Iris pigment epithelial cell (primary cell): ENCODE measurements at places on chromosomes 5 and 9.

DNA sequence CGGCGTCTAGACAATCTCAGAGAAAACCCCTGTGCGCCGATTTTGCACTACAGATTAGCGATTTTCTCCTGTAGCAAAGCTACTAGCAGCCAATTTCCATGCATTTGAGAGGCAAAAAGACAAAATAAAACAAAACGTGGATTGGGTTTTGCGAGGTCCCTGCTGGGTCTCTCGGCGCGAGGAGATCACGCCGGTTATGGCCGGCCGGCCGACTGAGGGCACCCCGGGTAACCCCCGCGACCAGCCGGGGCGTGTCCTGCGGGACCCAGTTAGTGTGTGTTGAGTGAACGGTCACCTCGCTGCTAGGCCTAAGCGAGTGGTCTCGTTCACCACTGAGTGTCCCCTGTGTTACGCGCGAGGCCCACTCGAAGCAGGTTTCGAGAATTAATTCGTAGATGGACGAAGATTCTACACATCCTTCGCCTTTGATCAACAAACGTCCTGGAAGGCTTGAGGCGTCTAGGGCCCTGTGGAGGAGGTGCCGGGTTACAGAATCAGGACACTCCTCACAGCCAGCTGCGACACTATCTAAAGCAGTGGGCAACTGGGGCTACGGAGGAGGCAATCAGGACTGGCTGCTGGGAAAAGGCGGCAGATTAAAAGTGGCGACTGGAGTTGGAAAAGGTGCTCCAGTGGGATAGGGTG is 764 bp upstream of the VDAC1 start:
- no peak for DNase-seq

- peak; percentile 69 for DNase-seq
These were observed 218.8 kb downstream of the PRR16 start for GRCh38 chr5:120682851-120683250.

- DNase-seq = no peak
These were observed 13.1 kb downstream of the COL27A1 start for GRCh38 chr9:114168281-114169028.

DNA sequence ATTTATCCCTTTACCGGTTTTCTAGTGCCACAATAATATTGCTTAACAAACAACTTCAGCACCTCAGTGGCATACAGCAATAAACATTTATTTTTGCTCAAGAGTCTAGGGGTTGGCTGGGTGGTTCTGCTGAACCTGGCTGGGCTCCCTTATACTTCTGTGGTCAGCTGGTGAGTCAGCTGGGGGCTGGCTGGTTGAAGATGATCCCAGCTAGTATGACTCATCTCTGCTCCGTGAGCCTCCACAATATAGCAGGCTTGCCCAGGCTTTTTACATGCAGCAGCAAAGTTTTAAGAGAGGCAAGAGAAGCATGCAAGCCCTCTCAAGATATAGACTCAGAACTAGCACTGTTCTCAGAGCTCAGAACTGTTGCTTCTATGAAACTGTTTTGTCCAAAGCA is 523.5 kb upstream of the CLINT1 start:
- DNase-seq = peak; percentile 98

DNA sequence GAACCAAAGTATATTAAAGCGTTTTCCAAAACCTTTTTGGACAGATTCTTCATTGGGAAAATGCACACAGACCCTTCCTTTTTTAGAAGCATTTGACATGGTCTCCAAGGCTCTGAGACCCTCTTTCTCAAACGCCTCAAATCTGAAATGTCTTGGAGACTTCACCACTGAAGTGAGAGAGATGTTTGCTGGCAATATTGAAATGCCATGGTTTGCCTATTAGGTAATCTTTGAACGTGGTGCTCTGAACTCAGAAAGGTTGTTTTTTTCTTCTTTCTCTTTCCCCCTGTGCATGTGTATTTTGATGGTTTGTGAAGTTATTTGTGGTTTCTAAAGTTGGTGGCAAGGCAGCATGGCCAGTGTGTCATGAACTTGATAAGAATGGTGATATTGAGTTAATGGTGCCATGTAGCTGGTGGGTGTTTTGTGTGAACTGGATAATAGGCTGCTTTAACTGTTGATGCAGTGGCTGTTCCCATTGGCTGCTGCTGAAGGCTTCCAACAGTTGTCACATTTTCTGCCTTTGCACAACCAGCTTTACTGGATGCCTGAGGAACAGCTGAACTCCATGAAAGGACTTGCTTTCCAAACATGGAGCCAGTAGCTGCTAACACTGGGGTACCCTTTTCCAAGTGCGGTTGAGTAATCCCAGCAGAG is 1.7 kb downstream of the PALM2AKAP2 start:
- DNase-seq = no peak

GRCh38 chr9:98775831-98776441 is 20.4 kb downstream of the ANKS6 start:
- peak; percentile 75 for DNase-seq

GRCh38 chr5:167951116-167951515 is 340.3 kb upstream of the WWC1 start:
- no peak for DNase-seq

DNA sequence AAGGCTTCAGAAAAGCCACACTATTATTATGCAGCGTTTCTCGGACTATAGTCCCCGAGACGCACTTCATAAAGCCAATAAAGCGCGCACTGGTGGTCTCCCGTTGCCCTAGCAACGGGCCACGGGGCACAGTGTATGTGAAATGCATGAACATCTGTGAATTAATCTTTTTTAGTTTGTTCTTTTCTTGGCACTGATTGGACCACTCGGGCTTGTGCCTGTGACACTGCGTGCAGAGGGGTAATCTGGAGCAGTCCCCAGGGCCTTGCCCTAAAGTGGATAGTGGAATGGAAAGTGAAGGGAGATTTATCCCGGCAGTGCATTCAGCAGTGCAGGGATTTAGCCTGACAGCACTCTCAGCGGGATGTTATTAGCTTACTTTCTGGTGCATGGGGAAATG is 92.1 kb downstream of the TLE4 start:
- DNase-seq = no peak

DNA sequence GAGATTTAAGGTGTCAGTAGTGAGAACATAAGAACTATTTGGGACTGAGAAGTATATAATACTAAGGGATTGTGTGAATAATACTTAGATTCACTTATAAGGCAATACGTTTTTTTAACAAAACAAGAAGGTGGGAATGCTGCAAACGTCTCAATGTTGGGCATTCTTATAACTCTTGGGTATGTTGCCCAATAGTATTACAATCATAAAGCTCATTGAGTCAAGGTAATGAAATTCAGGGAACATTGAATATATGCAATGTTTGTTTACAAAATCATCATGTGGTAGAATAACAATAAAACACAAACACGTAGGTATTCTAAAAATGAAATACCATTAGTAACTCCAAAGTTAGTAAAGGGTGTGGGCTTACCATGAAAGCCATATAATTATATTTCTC is 400.7 kb downstream of the KIAA0825 start:
- no peak for DNase-seq

GRCh38 chr5:35415309-35415708 is 185.0 kb upstream of the PRLR start:
- DNase-seq = no peak

DNA sequence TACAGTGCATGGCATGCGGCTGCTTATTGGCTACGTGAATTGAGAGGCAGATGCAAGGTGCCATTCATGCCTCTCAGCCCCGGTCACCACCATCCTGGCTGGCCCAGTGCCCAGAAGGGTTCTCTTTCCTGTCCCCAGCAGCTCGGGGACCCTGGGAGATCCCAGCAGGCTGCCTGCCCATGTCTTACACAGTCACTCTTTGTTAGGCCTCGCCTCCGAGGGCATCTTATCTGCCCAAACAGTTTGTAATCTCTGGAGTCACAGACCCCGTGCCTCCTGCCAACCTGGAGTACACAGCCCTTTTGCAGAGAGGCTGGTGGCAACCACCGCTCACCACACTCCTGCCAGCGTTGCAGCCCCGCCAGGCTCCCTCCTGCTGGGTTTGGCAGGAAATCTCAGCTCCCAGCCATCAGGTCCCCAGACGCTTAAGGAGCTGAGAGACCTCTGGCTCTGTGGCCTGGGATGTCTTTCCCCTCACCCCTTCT is 7.0 kb upstream of the AK1 start:
- DNase-seq = no peak

DNA sequence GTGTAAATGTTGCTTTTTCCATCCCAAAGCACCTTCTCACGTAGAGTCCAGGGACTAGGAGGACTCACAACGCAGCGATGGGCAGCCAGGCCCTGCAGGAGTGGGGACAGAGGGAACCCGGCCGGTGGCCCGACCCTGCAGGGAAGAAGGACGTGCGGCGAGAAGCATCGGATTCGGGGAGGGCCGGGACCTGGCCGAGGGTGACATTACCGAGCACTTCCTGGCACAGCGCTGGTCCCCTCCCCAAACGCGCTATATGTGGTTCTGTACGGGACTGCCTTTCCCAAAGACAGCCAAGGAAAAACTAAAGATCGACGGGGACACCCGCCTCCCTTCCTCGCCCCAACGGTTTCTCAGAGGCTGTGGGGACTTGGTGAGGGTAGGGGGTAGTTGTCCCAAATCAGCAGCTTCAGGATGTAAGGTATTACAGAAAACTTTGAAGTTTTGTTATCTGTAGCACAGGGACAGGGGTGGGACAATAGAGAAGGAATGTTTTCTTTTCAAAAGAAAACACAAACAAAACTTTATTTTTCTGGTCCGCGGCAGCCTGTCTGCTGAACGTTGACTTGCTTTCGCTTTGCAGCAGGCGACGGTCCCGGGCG is 887 bp upstream of the MAP3K1 start:
- no peak for DNase-seq

DNA sequence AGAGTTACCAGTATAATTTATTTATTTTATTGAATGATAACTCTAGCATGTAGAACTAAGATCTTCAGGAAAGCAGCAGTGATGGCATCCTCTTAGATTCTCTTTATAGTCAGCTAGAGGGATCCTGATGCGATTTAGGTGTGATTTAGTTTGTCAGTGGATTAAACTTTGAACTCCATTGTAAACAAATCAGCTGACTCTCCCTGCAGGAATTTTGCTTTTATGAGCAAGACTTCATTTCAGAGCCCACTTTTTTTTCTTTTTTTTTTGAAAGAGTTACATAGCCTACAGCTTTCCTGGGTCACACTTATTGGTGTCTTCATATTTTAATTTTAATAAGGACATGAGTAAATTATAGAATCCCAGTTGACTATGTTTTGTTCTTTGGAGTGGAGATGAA is 93.8 kb upstream of the SEMA6A start:
- DNase-seq = no peak

- no peak for DNase-seq
These were observed 12.8 kb downstream of the RALGPS1 start for GRCh38 chr9:126927419-126927818.

DNA sequence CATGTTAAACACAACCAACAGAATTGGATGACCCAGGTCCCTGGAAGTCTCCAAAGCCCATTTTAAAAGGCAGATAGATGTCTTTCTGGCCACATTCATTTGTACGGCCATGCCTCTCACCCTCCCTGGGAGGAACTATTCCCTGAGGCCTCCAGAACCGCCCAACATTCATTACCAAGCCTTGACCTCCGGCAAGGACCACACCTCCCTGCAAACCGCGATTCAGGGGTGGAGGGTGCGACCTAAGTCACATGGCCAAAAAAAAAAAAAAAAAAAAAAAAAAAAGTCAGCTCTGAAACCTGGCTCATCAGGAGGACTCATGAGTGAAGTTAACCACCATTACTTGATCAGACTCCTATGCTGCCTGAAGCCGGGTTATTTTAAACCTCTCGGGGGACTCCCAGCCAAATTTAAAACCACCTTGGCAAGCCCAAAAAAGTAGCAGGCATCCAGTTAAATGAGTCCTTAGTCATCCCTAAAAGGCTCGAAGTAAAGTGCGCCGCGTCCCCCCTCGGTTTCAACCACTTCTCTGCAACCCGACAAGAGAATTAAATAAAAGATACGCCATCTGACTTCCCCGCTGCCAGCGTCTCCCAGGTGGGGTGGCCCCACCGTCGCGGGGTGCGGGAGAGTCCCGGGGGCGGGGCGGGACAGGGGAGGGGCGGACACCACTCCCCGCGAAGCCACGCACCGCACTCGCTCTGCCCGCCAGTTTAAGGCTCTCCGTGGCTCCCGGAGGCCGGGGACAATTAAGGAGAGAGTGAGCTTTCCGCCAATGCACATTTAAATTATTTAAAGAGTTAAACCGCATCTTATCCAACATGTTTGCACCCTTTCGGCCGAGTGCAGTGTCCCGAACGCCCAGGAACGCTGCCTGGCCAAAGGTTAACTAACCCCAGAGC is 2.3 kb downstream of the KLF9 start:
- DNase-seq = peak; percentile 86

DNA sequence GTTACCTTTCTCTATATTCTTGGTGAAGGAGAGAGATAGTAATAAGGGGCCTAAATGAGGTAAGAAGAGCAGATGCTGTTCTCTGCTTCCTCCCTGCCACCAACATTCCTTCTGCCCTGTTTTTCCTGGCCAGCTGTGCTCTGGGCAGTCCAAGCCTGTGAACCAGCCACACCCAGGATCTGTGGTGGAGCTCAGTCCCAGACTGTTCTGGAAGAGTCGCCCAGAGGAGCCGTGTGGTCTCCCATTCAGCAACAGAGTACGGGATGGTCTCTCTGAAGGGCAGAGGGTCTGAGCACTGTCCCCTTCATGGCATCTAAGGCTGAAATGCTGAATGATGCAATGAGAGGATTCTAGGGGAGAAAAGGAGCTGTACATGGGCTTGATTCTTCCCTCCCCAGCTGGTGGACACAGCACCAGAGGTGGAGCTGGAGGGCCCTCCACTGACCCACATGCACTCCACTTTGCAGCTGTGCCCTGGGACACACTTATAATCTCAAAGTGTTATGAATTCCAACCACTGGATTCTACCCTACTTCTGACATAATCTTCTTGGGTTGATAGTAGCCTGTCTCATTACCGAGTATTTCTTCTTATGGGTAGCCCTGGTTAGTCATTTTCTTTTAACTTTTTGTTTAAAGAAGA is 70.8 kb upstream of the RPS23 start:
- DNase-seq = no peak

GRCh38 chr5:169083394-169084018 is 217.4 kb downstream of the SLIT3 start:
- no peak for DNase-seq

DNA sequence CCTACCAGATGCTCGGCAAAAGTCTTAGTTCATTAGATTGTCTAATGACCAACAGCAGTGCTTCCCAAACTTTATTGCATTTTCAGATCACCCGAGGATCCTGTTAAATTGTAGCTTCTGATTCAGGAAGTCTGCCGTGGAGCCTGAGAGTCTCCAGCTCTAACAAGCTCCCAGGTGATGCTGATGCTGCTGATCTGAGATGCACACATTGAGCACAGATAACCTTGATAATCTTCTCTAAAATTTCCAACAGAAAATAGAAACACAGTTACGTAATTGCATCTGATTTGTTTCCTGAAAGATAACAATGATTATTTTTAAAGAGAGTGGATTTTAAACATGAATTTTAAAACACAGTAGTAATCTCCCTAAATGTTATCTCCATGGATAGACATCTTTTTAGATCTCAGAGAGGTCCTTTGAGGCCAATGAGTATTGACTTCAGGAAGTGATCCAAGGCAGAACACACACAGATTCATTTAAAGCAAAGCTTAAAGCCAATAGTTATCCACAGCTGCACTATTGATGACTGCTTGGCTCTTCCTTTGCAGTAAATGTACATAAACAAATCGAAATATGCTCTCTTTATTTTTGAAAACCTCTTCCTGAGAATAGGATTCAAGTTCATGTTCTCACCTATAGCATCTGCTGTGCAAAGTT is 122.8 kb upstream of the TNPO1 start:
- no peak for DNase-seq

- DNase-seq = peak; percentile 91
These were observed 4.5 kb downstream of the DUSP1 start for GRCh38 chr5:172766287-172767108.
